ENCODE measurements at places on chromosomes 7 and 10.

GRCh38 chr7:151899513-151900360 is 22.8 kb upstream of the PRKAG2 start:
- no peak for DNase-seq

DNA sequence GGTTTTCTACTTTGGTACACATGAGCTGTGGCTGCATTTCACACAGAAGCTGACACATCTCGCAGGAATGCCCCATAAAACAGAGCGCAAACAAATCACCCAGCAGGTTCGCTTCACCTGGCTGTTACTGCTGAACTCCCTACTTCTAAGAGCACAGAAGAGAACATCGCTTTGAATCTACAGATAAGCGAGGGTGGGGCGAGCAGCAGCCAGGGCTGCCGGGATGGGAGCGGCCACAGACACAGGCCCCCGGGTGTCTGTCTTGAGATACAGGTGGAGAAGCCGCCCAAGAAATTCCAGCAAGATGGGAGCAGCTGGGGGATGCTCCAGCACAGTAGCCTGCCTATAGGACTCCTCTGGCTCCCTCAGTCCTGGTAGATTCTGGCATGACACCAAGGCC is 27.4 kb downstream of the OGDHL start:
- peak; percentile 45 for DNase-seq

DNA sequence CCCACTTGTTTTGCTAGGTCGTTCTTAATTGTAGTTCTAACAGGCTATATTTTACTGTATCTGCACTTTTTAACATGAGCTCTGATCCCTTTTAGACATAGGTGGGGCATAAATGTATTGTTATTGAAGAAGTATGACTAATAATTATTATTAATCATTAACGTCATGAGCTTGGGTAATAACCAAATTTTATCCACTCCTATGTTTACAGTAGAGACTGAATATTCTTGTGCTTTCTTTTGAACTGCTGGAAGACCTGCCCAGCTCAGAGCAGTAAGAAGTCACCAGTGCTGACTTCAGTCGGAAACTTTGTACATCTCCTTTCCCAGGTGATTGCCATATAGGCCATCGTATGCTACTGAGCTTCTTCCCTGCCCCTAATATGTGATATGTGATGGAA is 18.7 kb downstream of the PKD2L1 start:
- no peak for DNase-seq

DNA sequence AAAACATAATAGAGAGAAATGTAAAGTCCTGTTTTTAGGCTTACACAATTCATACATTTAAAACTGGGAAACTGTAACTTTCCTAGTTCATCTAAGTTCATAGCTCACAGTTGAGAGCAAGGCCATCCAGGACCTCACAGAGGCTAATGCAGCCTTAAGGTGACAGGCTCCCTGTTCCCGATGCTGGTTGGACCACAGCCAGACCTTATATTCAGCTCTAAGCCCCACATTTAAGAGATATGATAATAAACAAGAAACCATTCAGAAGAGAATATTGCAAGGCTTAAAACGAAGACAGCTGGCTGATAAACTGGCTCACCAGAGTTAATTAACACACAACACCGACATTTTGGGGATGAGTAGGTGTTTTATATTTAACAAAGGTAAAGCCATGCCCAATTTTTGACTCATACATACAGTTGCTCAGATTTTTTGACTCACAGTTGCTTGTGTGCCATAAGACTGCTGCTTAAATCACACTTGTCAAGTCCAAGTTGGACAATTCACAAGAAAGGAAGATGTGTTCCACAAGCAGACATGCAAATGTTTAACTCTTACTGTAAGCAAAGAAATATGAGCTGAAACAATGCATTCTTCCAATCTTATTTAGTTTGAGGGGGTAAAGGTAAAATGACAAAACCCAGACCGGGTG is 41.1 kb upstream of the TMEM213 start:
- peak; percentile 86 for DNase-seq

DNA sequence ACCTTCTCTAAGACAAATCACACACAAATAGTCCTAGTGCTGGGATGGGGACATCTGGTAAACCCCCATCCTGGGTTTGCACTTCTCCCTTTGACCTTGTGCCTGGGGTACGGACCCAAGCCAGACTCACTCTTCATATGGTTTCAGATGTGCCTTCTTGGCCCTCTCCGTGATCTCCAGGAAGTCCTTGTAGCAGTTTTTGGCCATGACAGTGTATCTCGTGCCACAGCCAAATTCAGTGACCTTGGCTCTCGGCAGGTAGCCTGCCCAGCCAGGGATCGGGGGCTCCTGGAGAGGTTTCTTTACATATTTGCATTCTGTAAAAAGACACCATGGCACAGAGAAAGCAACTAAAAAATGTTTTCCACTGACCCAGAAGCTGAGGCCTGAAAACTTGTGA is 43.9 kb downstream of the PNLIPRP2 start:
- no peak for DNase-seq

DNA sequence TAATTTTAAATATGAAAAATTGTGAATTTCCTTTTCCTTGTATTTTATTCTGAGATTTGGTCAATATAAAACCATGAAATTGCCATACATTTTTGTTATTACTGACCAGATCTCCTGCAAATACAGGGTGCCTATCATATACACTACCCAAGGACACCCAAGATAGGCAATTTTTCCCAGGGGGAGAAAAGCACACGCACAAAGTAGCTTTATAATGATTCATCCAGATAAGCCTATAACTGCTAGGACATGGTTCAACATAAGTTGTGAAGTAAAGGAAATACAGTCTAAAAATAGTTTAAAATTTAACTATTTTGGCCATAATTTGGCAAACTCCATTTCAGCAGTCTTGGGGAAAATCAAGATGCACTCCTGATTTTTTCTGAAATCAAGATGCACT is 4.8 kb downstream of the RUFY2 start:
- DNase-seq: no peak

DNA sequence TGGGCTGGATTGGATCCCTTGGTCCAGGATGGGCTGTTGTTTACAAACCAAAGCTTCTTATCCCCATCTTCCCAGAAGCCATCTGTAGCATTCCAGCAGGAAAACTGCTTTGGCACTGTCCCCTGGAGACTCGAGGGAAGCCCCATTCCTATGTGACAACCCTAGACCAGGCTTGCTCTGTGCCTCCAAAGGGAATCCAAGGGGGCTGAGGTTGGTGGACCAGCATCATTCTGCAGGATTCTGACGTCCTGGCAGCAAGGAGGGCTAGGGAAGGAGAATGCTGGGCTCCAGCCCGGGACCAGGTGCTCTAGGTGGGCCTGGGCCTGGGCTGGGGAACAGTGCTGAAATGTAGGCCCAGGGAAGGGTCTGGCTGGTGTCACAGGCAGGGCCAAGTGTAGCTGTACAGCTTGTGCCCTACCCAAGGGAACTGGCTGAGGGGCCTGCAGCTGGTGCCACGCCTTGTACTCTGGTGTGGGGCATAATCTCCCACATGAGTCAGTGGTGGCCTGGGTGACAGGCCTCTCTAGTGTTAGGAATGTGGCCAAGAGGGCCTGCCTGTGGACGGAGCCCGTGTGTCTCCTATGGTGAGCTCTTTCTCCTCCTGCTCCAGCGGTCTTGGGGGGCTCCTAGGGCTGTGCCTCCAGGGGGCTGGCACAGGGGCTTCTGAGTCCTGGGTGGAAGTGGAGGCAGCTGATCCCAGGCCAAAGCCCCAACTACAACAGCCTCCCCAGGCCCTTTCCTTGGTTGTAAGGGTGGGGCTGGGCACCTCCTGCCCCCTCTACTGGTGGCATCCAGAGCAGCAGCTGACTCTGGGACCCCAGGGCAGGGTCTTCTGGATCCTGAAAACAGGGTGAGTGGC is 25.2 kb downstream of the TRIM8 start:
- DNase-seq: peak; percentile 63

All from kidney tubule cell (primary cell).